ENCODE measurements at places on chromosomes 7 and 10.

GRCh38 chr7:50838675-50839377, 56.1 kb upstream of the GRB10 start:
- DNase-seq: no peak

DNA sequence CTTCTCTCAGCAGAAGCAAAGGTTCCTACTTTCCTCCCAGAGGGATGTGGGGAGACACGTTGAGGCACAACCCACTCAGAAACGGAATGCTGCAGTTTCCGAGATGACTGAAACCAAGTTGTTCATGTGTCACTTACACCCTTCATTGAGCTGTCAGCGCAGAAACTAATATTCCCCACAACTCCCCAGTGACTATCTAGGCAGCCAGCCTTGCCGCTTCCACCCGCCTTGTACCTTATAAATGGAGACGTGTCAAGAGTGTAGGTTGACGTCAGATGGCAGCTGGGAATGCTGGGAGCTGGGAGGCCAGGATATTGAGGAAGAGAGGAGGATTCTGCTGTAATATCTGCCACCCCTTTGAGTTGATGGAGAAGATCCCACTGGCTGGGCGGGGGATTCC, 15.1 kb downstream of the GPR26 start:
- no peak for DNase-seq

DNA sequence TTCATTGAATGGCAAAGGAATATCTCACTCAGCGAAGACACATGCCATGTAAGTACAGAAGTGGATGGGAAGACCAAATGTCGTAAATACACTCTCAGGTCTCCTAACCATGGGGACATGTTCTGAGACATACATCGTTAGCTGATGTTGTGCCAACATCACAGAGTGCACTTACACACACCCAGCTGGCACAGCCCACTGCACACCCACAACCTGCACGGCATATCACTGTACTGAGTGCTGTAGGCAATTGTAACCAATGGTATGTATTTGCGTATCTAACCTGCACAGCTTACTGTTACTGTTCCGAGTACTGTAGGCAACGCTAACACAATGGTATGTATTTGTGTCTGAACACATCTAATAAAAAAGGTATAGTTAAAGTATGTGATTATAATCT, 550.4 kb downstream of the PTPRN2 start:
- no peak for DNase-seq

DNA sequence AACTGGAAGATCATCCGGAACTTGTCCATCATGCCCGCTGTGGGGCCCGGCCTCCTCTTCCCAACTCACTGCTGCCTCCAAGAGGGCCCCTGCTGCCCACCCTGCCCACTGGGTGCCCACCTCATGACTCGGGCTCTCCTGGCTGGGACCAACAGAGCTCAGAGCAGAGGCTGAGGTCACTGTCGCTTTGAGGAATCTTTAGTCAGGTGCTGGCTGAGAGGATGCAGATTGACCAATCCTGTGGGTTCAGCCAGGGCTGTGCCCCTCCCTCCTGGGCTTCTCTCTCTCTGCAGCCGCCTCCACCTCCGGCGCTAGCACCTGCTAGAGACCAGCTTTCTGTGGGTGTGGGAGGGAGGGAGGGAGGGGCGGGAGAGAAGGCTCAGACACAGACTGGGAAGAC, at the start of gene CALHM1:
Gene CALHM1 (minus strand): TSS at position 181 of the 400 bp plus-strand sequence. CDS start 149 bp downstream, at position 32.
- peak; percentile 68 for DNase-seq

GRCh38 chr10:126777714-126778113, 107.2 kb upstream of the C10orf90 start:
- DNase-seq: peak; percentile 33

- peak; percentile 60 for DNase-seq
Measured at GRCh38 chr10:98267894-98268693, at the start of gene LOXL4. LOXL4 (minus strand) TSS chr10:98268194; CDS start chr10:98263019, 5,175 bp downstream.

- DNase-seq: no peak
Measured at GRCh38 chr7:29946428-29947186, 43.0 kb downstream of the SCRN1 start.

GRCh38 chr10:97154781-97155180, 31.0 kb downstream of the SLIT1 start:
- DNase-seq: no peak

GRCh38 chr7:137423321-137423720, 79.8 kb upstream of the PTN start:
- no peak for DNase-seq

GRCh38 chr7:134453518-134453917, 5.4 kb downstream of the AKR1B1 start:
- no peak for DNase-seq

DNA sequence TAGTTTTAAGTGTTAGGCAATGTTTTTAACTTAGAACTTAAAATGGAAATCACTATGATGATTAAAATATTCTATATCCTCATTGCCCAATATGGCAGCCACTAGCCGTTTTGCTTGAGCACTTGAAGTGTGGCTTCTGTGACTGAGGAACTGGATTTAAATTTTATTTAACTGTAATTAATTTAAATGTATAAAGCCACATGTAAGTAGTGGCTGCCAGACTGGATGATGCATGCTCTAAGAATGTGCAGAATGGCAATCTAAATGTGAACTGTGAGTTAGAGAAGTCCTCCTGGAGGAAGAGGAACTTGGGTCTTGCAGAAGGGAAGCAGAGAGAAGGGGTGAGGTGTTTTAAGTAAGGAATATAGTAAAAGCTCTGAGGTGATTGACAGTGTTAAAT, 451.4 kb downstream of the SUGCT start:
- DNase-seq: no peak

DNA sequence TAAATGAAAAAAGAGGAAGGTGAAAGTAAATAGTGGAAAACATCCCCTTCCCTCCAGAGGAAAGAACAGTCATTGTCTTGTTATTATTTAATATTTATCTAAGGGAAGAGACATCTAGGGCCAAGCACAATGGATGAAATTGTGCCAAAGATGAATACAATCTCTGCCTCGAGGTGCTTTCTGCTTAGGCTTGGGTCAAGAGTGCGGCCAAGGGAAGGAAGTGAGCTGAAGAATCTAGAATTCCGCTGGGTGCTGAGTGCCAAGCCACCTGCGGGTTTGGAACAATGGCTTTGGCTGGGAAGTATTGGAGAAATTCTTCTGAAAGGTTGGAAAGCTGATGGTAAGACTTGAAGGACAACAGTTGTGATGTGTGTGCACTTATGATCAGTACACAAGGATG, 531.3 kb upstream of the FZD8 start:
- no peak for DNase-seq

DNA sequence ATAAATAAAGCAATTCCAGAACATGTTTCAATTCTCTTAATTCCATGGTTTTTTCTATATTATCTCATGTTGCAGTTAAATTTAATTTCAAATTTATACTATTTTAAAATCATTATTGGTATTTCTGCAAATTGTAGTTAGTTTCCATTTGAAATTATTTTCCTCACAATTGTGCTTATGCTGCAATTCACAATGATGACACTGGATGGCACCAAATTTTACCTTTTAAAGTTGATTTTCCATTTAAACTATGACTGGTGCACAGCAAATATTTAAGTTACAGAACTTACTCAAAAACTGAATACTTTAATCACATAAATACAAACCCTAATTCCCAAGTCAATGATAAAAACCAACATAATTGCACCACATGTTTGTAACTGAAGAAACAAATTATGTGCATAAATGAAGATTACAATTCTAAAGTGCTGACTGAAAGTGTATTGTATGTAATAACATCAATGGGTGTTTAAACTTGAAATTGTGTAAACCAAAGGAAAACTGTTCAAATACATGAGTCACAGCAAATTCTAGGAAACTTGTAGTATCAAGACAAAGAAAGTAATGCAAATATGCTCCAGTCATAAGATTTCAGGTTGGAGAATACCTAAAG, 75.3 kb upstream of the AASS start:
- DNase-seq: peak; percentile 25

GRCh38 chr10:49240946-49241345, 52.8 kb upstream of the TMEM273 start:
- DNase-seq: no peak

DNA sequence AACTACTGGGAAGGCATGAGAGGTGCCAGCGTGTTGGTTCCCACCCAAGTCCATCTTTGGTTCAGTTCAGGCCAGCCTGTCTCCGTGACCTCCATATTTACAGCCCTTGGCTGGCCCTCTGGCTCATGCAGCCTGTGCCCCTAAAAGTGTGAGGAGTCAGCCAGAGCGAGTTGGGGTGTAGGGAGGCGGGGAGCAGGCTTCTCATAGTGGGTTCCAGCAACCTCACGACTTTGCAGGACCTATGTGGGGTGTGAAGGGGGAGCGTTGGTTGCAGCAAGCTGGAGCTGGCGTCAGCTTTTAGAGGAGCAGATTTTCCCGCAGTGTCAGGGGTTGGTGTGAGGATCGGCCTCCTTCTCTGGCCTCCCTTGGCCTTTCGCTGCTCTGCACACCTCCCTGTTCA, 9.8 kb downstream of the TSPAN14 start:
- no peak for DNase-seq

GRCh38 chr7:7650682-7651206, 10.2 kb downstream of the UMAD1 start:
- no peak for DNase-seq

DNA sequence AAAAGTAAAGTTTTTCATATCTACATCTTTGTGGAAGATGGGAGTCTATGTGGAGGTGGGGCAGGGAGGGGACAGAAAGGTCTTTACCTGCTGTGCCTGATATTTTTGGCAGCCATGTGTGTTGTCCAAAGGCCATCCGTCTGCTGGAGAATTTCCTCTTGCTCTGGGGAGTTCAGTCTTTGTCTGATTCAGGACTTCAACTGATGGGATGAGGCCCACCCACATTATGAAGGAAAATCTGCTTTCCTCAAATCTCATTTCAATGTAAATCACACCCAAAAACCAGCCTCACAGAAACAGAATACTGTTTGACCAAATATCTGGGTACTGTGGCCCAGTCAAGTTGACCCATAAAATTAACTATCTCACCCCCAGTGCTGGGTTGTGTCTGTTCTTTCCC, 12.5 kb upstream of the ITIH5 start:
- no peak for DNase-seq

- DNase-seq: no peak
Measured at GRCh38 chr7:16409777-16410176, 11.6 kb downstream of the CRPPA start.

GRCh38 chr10:85901599-85901998, 465.0 kb downstream of the GRID1 start:
- DNase-seq: no peak

GRCh38 chr10:17644485-17644943, 563 bp downstream of the STAM start:
- DNase-seq: no peak

- no peak for DNase-seq
Measured at GRCh38 chr10:106941297-106942034, 223.0 kb downstream of the SORCS1 start.

GRCh38 chr7:83824214-83824613, 175.3 kb upstream of the SEMA3E start:
- DNase-seq: no peak

- DNase-seq: no peak
Measured at GRCh38 chr7:109926738-109927137, 1164.2 kb upstream of the LRRN3 start.

GRCh38 chr10:84540617-84541288, 212.4 kb downstream of the CCSER2 start:
- DNase-seq: peak; percentile 89

DNA sequence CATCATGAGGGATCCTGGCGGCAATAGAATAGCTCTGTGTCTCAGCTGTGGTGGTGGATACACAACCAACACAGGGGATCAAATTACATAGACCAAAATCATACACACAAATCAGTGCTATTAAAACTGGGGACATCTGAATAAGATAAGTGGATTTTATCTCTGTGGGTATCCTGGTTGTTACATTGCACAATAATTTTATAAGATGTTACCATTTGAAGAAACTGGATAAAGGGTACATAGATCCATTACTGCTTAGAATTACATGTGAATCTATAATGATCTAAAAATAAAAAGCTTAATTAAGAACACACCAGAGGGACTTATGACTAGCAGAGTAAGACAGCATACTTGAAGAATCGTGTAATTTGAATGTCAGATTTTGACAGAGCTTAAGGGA, 8.2 kb upstream of the FAM3C start:
- DNase-seq: no peak

DNA sequence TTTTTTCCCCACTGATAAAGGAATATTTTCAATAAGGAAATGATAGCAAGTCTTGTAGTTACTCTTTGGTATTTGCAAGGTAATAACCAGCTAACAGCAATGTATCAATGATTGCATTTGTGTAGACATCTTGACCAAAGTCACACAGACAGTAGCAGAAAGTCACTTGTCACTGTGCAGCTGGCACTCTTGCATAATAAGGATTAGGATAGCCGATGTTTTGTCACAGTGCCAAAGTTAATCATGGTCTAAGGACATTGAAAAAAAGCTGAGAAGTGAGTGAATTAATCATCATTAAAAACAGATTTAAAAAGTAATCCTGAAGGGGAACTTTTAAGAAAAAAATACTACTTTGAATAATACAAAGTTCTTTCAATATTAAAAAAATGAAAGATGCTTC, 834.3 kb upstream of the C7orf33 start:
- peak; percentile 19 for DNase-seq

DNA sequence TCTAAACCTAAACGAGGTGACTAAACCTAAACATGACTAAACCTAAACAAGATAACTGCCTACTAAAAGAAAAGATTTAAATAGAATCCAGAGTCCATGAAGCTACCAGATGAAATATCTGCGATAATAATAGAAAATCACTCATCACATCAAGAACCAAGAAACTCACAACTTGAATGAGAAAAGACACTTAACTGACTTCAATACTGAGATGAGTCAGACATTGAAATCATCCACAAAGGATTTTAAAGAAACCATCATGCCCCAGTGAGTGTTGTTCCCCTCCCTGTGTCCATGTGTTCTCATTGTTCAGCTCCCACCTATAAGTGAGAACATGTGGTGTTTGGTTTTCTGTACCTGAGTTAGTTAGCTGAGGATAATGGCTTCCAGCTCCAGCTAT, 416.0 kb downstream of the CALN1 start:
- DNase-seq: no peak

- no peak for DNase-seq
Measured at GRCh38 chr10:70481831-70482530, 3.4 kb downstream of the PALD1 start.

DNA sequence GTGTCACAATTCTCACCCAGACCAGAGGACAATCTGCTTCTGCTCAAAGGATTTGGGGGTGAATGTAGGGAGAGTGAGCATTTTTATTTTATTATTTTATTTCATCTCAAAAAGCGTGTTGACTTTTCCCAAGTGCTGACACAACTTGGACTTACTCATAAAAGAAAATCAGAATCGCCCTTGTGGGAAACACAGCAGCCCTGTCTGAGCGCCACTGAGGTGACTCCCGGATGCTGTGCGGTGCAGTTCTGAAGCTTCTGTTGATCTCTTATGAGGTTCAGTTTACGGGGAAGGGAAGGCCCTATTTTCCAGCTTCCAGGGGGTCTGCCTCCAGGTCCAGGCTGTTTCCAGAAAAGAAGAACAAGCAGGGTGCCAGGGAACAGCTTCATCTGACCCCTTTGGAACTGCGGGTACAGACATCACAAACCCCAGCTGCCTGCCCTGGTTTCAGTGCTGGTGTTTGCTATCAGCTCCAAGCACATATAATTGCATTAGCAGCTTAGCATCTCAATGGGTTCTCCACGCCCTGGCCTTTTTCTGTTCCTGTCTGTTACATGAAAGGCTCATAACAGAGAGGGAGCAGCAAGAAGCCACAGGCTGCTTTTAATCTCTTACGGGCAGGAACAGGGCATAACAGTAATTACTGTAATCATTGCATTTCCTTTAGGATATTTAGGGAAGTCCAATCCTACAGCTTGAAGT, 52.4 kb downstream of the PARP12 start:
- DNase-seq: peak; percentile 73

Measured in neural progenitor cell (in vitro differentiated cells).